ENCODE measurements at places on chromosomes 7 and 10.
A peak's percentile ranks its signal among the peaks of the same experiment; 100 is the strongest.

- peak; percentile 37 for DNase-seq
Observed at GRCh38 chr10:103451091-103451813, 918 bp downstream of the CALHM2 start.

- DNase-seq, result no peak
Observed at GRCh38 chr10:80661526-80661925, 123.8 kb downstream of the SH2D4B start.

DNA sequence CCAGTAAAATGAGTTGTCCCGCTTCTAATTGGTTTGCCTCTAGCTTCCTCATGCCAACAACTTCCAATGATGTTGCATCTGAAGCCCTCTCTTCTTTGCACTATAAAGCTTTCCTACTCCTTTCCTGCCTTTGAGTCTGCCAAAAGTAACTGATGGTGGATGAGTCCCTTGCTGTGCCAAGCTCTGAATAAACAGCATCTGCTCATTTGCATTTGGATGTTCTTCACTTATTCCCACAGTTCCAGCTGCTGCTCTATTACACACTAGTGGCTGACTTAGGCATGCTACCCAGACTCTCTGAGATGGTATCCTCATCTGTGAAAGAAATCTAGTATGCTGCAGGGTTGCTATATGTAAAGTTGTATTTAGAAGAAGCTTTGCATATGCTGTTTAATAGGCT is 24.9 kb downstream of the SFR1 start:
- DNase-seq, result no peak

DNA sequence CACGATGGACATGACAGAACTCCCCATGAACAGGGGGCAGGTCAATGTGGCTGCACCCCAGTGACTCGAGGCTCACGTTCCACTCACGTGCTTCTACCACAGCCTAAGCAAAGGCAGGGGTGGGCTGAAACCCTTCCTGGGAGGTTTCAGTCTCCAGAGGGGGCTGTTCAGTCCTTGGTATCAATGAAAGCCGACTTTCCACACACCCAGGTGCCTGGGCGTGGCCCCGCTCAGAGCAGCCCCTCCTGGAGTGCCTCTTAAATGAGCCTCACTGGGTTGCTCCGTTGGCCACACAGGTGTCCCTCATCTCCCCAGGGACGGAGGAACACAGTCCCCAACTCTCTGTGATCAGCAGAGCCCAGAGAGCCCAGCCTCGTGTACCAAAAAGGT is 90.5 kb upstream of the PDGFA start:
- no peak for DNase-seq

- DNase-seq, result no peak
Observed at GRCh38 chr10:108901781-108902618, 1021.3 kb downstream of the XPNPEP1 start.

GRCh38 chr10:121524157-121524817 is 74.0 kb downstream of the FGFR2 start:
- DNase-seq, result no peak

DNA sequence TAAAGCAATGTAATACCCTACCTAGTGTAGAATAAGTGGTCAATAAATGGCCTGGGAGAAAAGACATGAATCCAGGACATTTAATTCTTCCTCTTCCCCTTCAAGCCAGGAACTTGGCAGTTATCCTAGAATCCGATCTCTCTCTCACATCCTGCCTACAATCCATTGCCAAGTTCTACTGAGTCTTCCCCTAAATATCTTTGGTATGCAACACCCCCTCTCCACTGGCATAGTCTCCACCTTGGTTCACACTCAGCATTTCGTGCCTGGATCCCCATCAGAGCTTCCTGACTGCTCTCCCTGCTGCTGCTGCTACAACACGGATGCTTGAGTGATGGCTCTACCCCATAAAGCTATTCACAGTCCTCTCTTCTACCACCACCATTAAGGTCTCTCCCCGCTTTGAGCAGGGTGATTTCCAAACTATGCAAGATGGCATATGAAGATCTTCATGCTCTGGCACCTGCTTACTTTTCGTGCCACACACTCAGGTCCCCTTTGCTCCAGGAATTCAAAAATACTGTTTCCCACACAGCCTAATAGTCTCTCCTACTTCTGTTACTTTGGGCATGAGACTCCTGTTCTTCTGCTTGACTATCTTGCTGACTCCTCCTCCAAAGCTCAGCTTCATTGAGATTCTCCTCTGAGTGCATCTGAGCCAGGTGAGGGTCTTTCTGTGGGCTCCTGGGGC is 4.8 kb downstream of the ANK3 start:
- no peak for DNase-seq
